Endothelial cell (in vitro differentiated cells): ENCODE measurements at places on chromosomes 4 and X.

DNA sequence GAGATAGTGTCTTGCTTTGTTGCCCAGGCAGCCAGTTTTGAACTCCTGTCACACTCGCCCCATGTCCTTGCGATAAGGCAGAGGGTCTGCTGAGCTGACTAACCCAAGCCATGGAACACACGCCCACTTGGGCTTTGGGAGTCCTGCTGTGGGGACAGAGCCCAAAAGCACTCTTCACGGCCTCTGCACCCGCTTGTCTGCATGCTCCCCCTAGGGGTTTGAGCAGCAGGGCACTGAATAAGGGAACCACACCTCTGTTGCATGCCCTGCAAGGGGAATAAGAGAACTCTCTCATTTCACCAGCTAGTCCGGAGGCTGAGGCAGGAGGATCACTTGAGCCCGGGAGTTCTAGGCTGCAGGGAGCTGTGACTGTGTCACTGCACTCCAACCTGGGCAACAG is 166.0 kb downstream of the STAG2 start:
- no peak for DNase-seq
- H3K4me1 ChIP-seq: no peaks in the 10 kb centered on the region
- H3K27me3 ChIP-seq: no peaks in the 10 kb centered on the region
- no peak overlapping the region for H3K27ac ChIP-seq
- no peak overlapping the region for H3K4me3 ChIP-seq

DNA sequence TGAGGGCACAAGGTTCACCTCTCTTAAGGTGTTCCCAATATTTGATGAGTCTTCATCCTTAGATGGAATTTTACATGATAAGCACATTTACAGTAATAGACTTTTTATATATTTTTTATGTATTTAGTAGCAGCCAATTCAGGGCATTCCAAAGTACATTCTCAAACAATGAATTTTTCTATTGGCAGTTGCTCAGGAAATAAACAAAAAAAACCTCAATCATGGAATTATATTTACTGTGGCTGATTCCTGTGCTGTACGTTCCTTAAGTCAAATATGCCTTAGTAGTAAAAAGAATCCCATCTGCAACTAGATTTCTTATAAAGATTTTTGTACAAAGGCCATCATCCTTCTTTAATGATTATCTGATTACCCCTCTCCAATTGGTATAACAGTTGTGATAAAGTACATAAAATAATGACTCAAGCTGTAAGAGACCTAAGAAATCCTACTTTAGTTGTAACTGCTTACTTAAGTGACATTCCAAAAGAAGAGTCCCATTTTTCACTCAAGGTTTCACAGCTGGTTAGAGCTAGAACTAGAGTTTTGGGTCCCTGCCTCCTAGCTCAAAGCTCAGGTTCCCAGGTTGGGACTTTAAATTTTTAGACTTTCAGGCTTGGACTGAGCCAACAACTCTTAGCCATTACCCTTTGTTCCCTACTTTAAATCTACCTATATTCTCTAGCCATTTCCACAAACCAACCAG is 152.7 kb downstream of the FHIP1A start:
- DNase-seq: no peak
- peaks cover 1% of the 10 kb centered on the region for H3K27me3 ChIP-seq
- no peak overlapping the region for H3K27ac ChIP-seq
- H3K4me1 ChIP-seq: no peaks in the 10 kb centered on the region
- H3K4me3 ChIP-seq: no peak overlapping the region
- H3K36me3 ChIP-seq: no peaks in the 10 kb centered on the region

- no peak overlapping the region for H3K27ac ChIP-seq
- H3K27me3 ChIP-seq: no peaks in the 10 kb centered on the region
- no peak for DNase-seq
- no peaks in the 10 kb centered on the region for H3K36me3 ChIP-seq
Measured at GRCh38 chr4:95585016-95585695, 36.4 kb upstream of the UNC5C start.

DNA sequence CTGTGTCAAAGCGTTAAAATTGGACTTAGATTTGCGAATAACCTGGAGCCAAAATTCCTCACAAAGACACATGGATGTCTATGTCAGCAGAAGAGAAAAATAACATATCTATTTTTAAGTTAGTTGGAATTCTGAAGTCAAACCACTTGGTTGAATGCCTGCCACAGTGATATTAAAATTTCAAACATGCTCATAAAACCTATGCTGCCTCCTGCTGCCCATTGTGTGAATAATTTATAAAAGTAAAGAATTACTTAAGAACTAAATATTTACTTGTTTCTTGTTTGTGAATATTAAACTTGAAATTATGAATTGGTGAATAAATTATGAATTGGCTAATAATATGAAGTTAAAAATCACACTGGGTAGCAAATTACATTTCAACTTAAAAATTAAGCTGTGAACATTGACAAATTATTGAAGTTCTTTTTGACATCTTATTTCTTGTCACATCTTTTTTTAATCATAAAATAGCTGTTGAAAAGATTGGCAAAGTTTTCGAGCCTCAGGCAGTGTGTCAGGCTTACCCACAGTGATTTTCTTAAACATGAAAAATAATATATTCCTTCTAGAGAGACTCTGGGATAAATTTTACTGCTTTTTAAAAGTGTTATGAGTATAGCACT is 35.4 kb downstream of the FABP2 start:
- no peaks in the 10 kb centered on the region for H3K4me1 ChIP-seq
- H3K27me3 ChIP-seq: no peaks in the 10 kb centered on the region
- H3K27ac ChIP-seq: no peak overlapping the region
- no peaks in the 10 kb centered on the region for H3K36me3 ChIP-seq
- no peak overlapping the region for H3K4me3 ChIP-seq
